ENCODE measurements at places on chromosomes 7 and 10.
A peak's percentile ranks its signal among the peaks of the same experiment; 100 is the strongest.

DNA sequence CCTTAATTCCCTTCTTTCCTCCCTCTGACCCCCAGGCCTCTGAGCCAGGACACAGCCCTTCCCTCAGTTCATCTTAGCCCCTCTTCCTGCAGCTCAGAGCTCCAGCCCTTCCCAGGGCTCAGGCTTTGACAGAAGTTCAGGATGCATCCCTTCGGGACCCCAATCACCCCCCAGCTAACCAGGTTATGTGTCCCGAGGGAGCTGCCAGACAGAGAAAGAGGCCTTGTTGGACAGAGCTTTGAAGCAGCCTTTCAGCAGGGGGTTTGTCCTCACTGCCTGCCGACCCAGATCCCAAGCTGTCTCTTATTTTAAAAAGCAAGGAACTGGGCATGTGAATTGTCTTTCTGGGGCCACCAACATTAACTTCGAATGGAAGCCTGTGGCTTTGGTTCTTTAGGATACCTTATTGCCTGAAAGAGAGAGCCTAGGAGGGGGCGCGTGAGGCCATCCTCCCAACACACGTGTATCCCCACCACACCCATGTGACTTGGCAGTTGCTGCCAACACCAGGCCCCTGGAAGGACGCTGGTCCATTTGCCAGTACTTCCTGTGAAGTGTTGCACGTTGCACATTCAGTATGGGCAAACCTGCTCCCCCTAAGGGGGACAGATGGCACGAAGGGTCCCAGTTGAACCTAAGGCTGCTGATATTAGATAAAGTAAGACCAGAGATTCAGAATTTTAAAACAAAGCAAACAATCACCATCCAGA, 858 bp downstream of the CCDC136 start:
- DNase-seq = no peak

DNA sequence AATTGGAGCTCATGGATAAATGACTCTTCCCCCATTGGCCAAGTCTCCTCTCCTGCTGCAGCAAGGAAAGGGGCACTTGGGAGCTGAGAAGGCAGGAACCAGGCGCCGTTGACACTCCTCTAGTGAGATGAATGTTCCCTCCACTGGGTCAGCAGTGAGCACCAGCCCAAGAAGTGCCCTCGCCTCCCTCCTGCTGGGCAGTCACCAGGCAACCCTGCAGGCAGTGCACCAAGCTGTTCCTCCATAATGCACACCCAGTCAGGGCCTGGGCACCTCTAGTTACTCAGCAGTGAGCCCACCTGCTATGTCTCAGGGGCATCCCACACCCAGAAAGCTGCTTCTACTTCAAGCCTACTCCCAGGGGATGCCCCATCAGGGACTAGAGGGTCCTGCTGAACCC, 84.3 kb downstream of the KCNMA1 start:
- DNase-seq = no peak

GRCh38 chr10:119466655-119467054, 75.9 kb downstream of the RGS10 start:
- peak; percentile 28 for DNase-seq

- DNase-seq = no peak
Measured at GRCh38 chr10:116170815-116171250, 102.2 kb downstream of the GFRA1 start.

DNA sequence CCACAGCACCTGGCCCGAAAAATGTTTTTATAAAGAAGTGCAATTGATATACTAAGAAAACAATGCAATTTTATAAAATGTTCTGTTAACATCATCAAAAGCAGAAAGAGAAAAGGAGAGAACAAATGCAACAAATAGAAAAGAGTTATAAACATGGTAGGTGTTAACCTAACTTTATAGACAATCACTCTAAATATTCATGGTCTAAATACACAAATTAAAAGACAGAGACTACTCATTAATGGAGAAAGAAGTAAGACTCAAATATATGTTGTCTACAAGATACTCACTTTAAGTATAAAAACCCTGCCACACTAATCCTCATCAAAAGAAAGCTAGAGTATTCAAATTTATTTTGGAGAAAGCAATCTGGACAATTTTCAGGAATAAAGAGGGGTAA, 425.3 kb upstream of the ANKRD30A start:
- no peak for DNase-seq

- no peak for DNase-seq
Measured at GRCh38 chr10:132698761-132699391, 87.1 kb downstream of the NKX6-2 start.

GRCh38 chr10:99815621-99816020, 33.2 kb downstream of the ABCC2 start:
- no peak for DNase-seq

- DNase-seq = no peak
Measured at GRCh38 chr10:51250278-51250920, 176.1 kb downstream of the PRKG1 start.

DNA sequence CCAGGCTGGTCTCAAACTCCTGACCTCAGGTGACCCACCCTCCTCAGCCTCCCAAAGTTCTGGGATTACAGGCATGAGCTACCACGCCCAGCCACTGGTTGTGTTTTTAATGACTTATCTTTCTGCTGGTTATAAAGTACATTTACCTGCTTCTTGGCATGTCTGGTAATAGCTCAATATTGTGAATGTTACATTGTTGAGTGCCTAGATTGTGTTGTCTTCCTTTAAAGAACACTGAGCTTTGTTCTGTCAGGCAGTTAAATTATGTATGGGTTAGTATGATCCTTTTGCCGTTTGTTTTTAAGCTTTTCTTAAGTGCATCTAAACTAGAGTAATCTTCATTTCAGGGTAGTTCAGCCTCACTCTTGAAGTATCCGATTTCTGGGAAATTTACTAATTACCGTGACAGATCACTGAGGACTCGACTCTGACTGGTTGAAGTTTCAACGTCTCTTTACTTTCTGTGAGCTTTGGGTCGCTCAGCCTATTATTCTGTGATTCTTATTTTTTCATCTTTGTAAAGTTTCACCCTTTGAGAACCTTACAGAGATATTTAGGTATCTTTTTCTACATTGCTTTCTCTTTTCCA, 617.4 kb downstream of the SORCS1 start:
- DNase-seq = no peak

DNA sequence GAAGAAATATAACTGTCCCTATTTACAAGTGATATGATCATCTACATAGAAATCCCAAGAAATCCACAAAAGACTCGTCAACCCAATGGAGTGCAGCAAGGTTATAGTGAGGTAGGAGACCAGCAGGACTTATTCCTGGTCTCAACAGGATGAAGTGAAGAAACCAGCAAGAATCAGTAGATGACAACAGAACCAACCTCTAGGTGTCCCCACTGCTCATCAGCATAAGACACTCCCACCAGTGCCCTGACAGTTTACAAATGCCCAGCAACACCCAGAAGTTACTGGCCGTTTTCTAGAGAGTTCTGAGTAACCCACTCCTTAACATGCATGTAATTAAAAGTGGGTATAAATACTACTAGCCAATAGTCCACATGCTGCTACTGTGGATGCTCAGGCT, 470.5 kb upstream of the LRRTM3 start:
- DNase-seq = no peak

DNA sequence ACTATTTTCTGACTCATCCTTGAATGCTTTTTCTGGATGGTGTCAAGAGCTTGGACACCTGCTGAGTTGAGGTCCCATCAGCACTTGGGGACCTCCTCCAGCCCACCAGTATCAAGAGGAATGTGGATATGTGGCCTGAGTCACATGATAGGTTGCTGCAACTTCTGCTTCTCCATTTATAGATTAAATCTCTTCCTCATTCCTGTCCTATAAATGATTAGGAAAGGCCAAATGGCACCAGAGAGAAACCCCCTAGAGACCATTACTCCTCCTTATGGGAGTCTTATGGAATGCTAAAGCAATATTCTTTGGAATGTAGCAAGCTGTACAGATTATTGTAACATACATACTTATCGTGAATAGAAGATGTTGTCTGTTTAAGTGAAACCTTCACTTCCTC, 85.6 kb downstream of the NEUROD6 start:
- no peak for DNase-seq

- no peak for DNase-seq
Measured at GRCh38 chr7:11623093-11623678, 208.8 kb downstream of the THSD7A start.

DNA sequence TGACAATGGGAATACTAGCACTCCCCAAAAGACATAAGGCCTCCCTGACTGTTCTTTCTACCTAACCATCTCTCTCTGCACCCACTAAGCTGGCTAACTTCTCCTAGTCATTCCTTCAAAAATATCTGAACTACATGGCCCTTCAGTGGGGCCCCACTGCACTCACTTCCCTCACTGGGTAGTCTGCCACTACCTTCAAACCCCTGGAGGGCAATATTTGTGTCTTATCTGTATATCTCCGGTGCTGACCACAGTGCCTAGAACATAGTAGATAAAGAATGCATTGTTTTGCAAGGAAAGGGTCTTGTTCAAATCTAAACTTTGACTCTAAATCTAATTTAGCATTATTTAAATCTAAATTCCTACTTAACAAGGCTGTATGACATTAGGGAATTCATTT, 44.3 kb downstream of the CACUL1 start:
- DNase-seq = no peak

DNA sequence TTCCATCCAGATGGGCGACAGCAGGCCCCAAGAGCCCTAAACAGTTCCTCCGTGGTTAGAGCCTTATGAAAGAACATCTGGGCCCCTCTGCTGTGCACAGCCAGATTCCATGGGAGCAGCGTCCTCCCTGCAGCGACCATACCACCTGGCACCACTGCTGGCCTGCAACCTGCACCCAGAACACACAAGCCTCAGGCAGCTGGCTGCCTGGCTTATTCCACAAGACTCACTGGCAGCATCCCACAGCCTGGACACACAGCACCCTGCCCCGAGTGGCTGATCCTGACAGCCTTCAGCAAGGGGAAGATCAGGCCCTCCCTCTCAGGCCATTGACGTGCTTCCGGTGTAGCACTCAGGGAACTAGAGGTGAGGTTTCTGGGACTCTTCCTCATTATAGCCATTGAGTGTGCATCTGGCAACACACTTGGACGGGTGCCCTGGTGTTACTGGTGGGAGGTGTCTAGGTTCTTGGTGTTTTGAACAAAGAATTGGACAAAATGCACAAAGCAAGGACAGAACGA, 33.7 kb upstream of the ERCC6 start:
- DNase-seq = no peak

GRCh38 chr10:809671-810350, 120.3 kb upstream of the DIP2C start:
- no peak for DNase-seq

GRCh38 chr10:104472957-104473745, 119.5 kb downstream of the CFAP58 start:
- DNase-seq = no peak

DNA sequence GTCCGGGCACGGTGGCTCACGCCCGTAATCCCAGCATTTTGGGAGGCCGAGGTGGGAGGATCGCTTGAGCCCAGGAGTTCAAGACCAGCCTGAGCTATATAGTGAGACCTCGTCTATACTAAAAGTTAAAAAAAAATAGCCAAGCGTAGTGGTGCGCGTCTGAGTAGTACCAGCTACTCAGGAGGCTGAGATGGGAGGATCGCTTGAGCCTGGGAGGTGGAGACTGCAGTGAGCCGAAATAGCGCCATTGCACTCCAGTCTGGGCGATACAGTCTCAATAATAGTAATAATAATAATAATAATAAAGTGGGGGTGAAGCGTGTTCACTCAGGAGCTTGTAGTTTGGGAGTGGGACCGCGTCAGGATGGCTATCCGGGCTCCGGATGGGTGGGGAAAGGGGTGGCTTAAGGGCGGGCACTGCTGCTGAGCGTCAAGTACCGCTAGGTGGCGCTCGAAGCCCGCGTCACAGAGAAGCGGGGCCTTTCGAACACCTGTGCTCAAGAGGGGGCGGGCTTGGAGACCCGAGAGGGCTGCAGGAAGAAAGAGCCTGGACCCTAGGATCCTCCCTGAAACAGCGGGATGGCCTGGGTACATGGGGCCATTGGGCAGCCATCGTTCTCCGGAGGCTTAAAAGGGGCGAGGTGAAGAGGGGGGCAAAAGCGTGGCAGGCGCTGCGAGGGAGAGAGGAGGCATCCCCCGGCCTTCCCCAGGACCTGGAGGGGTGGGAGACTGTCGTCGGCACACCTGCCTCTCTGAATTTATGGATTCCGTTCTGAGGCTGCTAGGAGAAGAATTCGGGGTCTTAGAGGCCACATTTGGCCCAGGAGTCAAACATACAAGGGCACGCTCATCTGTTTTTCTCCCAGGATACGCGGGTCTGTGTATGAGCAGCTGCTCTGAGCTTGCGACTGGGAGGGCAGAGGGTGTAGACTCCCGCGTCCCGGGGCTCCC, 14.5 kb downstream of the LBX1 start:
- DNase-seq = peak; percentile 77

DNA sequence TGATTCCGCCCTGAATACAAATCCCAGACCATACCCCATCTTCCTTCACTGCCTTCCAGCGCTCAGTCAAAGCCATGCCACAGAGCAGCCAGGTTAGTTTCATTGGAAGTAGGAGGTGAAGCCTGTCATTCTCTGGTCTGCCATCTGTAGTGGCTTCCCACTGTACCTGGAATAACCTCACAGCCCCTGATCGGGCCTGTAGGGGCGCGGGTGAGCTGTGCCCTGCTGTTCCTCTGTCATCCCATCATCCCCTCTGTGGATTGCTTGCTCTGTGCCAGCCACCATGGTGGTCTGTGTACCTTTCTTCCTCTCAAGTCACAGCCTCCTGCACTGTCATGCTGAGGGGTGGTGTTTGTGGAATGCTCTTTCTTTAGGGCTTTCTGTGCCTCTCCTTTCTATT, 155.1 kb downstream of the ZNF22 start:
- no peak for DNase-seq

GRCh38 chr10:34627331-34627730, 187.8 kb downstream of the PARD3 start:
- no peak for DNase-seq

DNA sequence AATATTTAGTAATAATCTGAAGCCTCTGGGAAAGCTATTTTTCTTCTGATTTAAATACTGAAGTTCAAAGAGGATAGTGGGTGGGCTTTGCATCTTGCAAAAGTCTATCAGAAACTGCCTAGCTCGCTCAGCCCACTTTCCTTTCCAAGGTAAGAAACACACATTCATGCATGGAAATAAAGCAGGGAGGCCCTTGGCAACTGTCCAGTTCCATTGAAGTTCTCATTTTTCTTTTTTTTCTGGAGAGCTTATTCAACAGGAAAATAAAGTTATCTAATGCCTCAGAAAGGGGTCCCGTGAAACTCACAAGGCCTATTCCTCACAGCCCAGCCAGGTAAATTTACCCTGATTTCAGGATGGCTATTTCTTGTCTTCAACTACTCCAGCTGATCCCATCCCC, 654.9 kb downstream of the KCNMA1 start:
- no peak for DNase-seq

GRCh38 chr7:68158686-68159295, 1162.2 kb downstream of the TYW1 start:
- no peak for DNase-seq

DNA sequence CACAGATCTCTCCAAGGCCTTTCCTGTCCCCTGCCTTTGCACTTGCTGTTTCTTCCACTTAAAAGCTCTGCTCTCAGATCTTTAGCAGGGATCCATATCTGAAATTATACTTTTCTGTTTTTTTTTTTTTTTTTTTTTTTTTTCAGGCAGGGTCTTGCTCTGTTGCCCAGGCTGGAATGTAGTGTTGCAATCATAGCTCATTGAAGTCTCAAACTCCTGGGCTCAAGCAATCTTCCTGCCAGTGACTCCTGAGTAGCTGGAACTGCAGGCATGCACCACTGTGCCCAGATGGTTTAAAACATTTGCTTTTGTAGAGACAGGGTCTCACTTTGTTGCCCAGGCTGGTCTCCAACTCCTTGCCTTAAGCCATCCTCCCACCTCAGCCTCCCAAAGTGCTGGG, 5.0 kb upstream of the TSPAN15 start:
- no peak for DNase-seq

- DNase-seq = peak; percentile 51
Measured at GRCh38 chr7:149071641-149072437, 18.7 kb downstream of the ZNF786 start.
